ENCODE measurements at places on chromosomes 4 and X.

GRCh38 chrX:16251782-16252181, 84.5 kb downstream of the MAGEB17 start:
- DNase-seq = no peak

GRCh38 chr4:176758731-176759130, 34.0 kb downstream of the VEGFC start:
- DNase-seq = no peak

DNA sequence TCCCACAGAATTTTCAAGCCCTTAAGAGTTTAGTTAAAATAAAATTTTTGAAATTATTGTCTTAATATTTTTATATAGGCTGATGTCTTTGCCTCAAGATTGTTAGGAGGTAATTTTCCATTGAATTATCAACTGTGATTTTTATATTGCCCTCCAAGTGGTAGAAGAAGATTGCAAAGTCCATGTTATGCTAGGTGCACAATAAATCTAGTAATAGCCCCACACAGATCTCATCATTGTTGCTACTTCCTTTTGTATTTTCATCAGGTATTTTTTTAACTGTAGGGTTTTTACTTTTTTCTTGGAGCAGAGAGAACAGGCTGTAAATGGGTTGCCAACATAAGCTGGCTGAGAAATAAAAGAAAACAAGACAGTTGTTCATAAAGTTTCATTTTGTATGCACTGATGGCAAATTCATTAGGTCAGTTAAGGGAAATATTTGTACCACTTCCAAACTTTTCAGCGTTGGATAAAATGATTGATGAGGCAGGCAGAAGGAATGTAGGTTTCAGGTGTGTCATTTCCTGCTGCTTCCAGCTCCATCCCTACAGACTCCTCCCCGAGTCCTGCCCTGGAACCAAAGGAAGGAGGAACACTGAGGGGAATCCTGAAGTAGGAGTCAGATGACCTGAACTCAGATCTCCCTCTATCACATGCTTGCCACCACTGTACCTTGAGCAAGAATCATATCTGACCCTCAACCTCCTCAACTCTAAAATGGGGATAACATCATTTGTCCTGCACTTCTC, 105.5 kb downstream of the PRRG1 start:
- DNase-seq = peak; percentile 5

DNA sequence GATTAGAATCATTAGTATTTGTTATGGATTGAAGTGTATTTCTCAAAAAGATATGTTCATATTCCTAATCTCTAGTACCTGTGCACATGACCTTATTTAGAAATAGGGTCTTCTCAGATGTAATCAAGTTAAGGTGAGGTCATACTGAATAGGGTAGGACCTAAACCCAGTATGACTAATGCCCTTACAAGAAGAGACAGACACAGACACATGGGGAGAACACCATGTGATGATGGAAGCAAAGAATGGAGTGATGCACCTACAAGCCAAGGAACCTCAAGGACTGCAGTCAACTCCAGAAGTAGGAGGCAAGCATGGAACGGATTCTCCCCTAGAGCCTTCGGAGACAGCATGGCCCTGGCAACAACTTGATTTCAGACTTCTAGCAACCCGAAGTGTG, 31.4 kb downstream of the OTUD4 start:
- no peak for DNase-seq

GRCh38 chrX:152927858-152928760, 30.2 kb downstream of the ZNF185 start:
- no peak for DNase-seq

GRCh38 chr4:173935622-173936405, 347.7 kb downstream of the FBXO8 start:
- DNase-seq = peak; percentile 38

GRCh38 chrX:128518508-128518907, 466.3 kb upstream of the ACTRT1 start:
- DNase-seq = no peak

DNA sequence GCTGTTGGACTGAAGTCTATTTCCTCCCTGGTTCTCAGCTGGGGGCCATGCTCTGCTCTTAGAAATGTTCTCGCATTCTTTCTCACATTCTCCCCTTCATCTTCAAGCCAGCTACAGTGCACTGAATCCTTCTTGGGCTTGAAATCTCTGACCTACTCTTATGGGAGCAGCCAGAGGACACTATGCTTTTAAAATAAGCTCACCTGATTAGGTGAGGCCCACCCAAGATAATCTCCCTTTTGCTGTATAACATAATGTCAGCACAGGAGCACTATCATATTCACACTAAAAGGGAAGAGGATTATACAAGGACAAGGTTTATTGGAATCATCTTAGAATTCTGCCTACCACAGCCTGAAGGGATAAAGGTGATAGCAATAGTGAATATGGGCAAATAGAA, 146.3 kb downstream of the ZNF674 start:
- DNase-seq = no peak

DNA sequence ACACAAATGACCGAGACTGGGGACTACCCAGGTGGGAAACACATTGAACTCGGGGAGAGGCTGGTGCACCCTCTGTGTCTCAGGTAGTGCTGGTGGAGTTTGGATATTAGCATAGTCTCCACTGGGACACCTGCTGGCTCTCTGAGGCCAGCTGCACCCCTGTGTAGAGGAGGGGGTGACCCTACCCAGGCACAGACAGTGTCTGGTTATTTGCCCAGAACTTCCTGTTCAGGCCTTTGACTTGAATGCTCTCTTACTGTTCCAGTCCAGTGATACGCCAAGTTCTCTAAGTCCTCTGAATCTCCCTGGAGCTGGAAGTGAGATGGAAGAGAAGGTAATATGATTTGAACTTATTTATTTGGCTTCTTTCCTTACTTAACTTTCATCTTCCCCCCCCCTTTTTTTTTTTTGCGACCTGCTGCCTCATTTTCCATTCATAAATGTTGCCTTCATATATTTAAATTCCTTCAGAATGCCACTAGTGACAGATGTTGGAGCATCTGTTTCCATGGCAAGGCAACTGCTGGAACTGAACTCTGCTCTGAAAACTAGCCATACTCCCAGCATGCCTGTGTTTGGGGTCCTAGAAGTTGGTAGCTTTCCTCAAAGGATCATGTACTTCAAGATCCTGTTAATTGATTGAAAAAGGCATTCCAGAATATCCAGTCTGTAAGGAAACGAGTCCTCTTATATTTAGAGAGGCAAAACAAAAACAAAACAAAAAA, 76.7 kb downstream of the AASDH start:
- DNase-seq = no peak

Data from retinal pigment epithelial cell (primary cell).